ENCODE measurements at places on chromosomes 11 and 22.
A peak's percentile ranks its signal among the peaks of the same experiment; 100 is the strongest.

- no peak for DNase-seq
These were observed 54.2 kb downstream of the EP300 start for GRCh38 chr22:41146573-41146972.

DNA sequence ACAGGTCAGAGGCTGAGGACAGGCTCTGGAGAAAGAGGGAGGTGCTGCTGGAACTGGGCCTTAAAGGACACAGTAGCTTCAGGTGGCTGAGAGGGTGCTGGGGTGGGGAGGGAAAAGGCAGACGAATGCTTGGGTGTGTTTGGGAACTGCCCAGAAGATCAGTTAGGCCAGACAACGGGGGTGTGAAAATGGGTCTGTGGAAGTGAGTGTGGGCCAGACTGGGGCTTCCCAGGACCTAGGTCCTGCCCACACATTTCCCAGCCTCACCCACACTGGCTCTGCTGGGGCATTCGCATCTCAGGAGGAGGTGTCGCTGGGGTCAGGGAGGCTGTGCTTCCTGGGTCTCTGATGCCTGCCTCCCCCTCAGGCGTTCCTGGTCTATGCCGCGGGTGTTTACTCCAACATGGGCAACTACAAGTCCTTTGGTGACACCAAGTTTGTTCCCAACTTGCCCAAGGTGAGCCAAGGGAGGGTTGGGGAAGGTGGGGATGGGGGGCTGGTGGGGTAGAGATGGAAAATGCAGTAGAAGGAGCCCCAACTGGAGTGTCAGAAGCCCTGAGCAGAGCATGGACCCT, 4.7 kb downstream of the DPP3 start:
- no peak for DNase-seq

DNA sequence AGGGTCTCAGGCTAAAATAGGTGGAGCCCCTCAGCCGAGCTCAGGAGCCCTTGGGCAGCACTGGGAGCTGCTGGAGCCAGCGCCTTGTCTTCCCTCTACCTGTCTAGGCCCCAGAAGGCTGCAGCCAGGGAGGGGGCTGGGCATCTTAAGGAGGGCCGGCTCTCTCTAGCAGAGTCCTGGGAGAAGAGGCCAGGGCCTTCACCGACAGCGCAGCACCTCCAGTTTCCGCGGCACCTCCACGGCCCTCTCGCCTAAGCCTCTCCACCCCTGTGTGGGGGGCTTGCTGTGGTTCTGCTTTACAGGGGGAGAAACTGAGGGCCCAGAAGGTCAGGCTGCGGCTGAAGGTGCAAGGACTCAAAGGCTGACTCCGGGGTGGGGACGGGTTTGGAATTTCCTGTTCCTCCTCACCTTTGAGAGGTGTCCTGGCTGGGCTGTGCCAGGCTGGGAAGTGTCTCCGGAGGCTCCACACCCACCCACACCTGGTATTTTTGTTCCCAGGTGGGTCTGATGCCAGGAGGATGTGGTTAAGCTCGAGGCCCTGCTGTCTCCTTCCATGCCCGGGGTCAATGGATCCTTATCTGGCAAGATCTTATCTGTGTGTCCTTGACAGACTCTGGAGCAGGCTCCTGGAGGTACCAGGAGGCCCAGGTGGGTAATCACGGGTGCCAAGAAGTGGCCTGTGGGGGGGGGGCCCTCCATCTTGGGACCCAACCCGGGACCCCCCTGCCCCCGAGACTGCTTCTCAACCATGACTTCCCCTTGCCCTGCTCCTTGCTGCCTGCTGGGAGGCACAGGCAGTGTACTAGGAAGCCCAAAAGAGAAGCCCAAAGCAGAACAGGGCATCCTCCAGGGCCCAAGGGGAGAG, 95.3 kb upstream of the FGF3 start:
- no peak for DNase-seq

- DNase-seq, result peak; percentile 22
These were observed 626 bp downstream of the FLRT1 start for GRCh38 chr11:64036087-64037026.

DNA sequence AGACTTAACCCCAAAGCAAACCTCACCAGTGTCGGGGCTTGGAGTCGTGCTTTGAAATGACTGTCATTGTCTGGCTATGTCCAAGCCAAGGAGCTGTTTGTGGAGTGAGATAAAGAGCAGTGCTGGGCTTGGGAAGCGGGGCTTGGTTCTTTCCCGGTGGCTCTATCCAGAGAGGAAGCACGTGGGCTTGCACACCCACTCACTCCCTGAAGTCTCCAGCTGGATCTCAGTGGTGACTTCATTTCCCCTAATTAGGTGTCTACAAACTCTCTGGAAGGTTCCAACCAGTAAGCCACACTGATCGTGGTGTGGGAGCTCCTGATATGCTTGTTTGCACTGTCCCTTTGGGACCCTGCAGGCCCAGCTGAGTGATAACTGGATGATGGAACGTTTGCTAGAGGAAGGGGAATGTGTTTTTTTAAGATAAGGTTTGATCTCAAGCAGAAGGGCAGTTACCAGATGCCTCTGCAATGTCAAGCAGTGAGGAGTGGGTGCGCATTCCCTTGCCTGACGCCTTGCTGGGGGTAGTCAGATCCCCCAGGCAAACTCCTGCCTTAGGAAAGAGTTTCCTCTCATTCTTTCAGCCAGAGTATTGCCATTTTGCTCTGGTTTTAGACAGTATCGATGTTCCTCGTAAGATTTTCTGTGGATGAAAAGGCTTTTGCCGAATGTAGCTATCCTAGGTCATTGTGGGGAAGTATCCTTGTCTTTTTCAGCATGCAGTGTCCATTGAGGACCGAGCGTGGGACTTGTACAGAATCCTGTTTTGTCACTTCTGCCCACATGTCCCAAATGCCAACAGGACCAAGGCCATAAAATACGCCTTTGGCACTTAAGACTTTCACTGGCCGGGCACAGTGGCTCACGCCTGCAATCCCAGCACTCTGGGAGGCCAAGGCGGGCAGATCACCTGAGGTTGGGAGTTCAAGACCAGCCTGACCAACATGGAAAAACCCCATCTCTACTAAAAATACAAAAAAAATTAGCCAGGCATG, 90.9 kb downstream of the MICAL2 start:
- DNase-seq, result peak; percentile 91

- no peak for DNase-seq
These were observed 876 bp downstream of the NFRKB start for GRCh38 chr11:129894278-129895125.

- peak; percentile 33 for DNase-seq
These were observed 43.1 kb upstream of the FGF3 start for GRCh38 chr11:69862331-69862771.

DNA sequence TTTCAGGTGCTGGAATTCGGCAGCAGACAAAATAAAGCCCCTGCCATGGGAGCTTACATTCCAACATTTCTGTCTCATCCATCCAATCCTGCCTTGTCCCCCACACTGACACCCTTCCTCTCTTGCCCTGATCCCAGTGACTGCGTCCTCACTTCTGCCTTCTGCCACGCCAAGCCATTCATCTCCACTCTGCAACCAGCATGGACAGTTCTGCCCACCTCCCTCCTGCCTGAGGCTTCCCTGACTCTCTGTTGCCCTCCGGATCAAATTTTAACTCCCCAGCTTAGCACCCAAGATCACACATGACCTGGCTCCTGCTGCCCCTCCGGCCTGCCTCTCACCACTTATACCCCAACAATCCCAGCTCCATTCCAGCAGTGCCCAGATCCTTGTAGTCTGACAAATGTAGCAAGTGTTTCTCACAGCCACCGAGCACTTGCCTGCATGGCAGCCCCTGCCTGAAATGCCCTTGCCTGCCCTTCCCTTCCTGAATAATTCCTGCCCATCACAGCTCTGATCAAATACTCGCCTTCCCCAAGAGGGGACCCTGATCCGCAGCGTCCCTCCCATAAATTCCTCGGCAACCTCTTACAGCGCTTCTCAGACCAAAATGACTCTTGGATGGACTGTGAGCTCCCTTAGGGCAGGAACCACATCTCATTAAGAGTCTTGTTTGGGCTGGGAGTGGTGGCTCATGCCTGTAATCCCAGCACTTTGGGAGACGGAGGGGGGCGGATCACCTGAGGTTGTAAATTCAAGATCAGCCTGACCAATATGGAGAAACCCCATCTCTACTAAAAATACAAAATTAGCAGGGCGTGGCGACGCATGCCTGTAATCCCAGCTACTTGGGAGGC, 2.3 kb downstream of the ACTN3 start:
- DNase-seq, result no peak

DNA sequence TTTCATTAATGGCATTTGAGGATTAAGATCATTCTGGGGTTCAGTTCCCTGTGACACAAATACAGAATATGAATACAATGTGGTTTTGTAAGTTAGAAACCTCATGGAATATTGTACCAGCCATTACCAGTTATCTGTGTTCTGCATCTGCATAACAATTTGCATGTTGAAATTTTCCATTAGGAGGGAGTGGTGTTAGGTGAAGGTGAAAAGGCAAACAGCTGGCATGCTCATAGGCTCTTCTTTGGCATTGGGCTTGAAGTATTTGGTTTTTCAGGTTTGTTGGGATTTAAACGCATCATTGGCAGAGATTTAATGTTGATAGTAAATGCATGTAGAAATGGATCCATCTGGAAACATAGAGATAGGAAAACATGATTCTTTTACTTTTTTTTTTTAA, 18.6 kb downstream of the RTN3 start:
- no peak for DNase-seq

DNA sequence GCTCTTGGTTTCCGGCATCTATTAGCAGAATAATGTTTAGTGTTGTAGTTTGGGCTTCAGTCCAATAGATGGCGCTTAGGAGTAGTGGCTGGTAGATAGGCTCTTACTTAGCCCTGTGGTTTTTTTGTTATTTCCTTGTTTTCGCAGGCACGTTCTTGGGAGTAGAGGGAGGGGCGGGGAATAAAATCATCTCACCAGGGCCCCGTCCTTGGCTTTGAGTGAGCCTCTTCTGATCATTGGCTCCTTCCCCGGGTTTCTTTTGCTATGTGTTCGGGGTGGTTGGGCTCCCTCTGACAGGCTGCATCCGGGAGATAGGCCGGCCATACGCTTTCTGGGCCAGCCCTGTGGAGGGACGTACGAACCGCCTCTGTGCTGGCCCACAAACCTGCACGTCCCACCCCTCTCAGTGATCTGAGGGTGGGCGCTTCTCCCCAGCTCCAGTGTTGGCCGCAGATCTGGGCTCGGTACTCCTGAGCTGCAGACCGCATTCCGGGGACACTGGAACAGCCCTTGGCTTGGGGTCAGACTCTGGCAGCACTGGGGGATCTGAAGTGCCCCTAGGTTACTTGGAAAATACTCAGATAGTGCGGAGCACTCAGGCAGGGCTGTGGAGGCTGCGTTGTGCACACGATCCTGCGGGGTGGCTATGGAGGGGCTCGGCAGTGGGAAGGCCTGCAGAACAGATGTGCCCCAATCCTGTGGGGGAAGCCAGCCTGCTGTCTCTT, 217.0 kb downstream of the DYNC2H1 start:
- peak; percentile 70 for DNase-seq

DNA sequence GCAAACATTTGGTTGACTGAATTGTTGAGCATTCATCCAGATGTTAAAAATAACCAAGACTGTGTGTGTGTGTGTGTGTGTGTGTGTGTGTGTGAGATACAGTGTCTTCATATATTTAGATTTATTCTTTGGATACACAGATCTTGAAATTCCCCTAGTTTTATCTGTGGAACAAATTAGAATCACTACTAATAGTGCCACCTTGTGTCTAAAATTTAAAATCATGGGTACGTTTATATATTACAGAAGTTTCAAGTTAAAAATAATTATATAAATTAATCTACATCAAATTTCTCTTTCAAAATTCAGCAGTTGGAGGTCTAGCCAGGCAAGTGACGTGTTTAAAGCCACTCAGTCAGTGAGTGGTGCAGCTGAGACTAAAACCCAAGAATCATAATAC, 1566.2 kb upstream of the TENM4 start:
- DNase-seq, result peak; percentile 40

DNA sequence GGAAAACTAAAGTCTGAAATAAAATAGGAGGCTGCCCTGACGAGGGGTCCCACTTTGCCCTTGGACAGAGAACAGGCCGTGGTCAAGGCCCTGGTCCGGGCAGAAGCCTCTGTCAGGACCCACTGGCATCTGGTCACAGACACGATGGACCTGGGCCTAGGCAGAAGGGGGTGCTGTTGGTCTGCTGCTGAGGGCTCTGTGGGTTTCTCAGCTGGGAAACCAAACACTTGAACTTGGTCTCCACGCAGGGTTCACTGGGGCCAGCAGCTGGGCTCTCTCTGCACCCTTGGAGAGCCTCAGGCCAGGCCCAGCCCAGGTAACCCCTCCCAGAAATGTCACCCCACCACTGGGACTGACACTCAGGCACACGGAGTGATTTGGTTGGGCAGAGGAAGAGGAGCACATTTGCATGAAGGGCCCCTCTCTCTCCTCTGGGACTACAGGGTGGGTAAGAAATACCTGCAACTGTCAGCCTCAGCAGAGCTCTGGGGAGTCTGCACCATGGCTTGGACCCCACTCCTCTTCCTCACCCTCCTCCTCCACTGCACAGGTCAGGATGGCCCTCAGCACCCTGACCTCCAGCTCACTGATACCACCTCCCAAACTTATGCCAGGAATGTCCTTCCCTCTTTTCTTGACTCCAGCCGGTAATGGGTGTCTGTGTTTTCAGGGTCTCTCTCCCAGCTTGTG, 48.1 kb upstream of the TOP3B start:
- DNase-seq, result no peak

- peak; percentile 82 for DNase-seq
These were observed 26.8 kb upstream of the RAG1 start for GRCh38 chr11:36540998-36541397.

GRCh38 chr11:65410936-65411680, 11.5 kb upstream of the NEAT1 start:
- no peak for DNase-seq

Measured in kidney capillary endothelial cell (primary cell).